ENCODE measurements at places on chromosomes 4 and X.

GRCh38 chrX:65744965-65745364 is 77.5 kb downstream of the MSN start:
- DNase-seq = peak; percentile 45

DNA sequence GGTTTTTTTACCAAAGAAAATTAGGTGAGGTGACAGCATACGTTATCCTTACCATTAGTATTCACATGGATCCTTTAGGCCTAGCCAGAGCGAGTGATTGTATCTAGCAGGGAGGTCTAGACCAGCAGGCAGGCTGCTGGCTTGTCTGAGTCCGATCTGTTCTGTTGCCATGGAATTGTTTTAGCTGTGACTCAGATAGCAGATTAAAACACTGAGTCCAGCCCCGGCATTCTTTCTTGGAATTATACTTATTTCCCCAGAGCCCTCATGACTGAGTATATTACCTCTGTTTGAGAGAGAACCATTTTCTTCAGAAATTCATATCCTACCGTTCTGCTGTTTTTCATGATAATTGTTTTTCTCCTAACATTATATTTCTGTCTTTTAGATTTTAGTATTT is 37.4 kb downstream of the OCRL start:
- DNase-seq = peak; percentile 55

- no peak for DNase-seq
Observed at GRCh38 chrX:19795307-19795706, 92.1 kb downstream of the SH3KBP1 start.

- no peak for DNase-seq
Observed at GRCh38 chrX:71170660-71171059, 26.0 kb downstream of the NLGN3 start.

DNA sequence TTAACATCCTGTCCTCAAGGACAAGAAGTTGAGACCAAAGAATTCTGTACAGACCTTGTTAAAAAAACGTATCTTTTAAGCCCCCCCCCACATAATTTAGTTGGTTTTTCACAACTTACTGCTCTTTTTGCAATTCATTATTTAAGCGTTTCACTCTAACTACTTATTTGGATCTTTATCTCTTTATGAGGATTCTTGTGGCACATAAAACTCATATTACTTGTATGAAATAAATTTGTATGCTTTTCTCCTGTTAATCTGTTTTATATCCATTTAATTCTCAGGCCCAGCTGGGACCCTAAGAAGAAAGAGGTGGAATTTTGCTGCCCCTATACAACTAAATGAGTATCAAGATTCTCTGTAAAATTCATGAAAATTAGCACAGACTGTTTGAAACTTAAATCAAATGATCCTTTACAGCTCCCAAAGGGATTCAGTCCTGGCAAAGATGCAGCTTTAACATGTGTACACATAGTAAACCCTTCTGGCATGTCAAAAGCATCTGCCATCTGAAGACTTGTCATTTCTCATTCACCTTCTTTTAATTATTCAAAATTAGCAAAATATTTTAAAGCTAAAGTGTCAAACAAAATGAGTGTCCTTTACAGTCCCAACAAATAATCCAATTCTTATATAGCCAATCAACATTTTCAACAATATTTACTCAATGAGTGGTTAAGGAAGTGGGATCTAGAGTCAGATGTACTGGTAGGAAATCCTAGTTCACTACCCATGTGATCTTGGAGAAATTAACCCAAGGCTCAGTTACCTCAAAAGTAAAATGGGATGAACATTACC is 17.7 kb downstream of the ARAP2 start:
- no peak for DNase-seq

- DNase-seq = no peak
Observed at GRCh38 chrX:106670631-106671030, 55.9 kb upstream of the RNF128 start.

GRCh38 chr4:84583876-84584380 is 1.0 kb downstream of the CDS1 start:
- DNase-seq = peak; percentile 49

DNA sequence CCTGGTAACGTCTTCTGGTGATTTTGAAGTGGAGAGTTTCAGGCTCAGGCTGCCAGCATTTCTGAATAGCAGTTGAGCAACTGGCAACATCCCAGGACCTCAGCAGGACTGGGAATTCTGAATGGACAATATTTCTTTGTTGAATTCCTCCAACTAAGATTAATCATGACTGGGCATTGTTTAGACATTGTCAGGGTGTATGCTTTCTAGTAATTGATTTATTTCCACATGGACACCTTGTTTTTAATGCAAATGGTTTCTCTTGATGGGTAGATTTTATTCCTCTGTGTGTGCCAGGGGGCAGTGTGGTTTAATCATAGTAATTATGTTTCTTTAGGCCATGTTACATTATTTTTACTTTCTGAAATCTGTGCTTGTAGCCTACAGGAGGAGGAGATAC is 1004.7 kb upstream of the LCORL start:
- DNase-seq = peak; percentile 15

- DNase-seq = no peak
Observed at GRCh38 chr4:74304095-74304625, 4.1 kb upstream of the EPGN start.

GRCh38 chr4:109301651-109302360 is 652 bp downstream of the COL25A1 start:
- no peak for DNase-seq

DNA sequence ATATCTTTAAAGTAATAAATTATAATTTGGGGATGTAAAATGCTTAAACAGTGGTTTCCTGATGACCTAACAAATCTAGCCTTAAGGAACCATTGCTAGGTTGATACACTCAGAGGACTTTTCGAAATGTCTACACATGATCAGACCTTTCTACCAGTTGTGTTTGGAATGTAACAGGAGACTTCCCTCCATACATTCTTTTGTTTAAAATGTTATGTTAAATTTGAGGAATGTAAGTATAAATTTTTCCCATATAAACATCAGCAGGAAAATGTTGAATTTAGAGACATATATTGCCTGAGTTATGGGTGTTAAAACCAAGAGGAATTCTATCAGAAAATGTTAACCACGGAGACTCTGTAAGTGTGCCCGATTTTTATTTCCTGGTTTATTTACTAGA is 190.6 kb upstream of the SPRY1 start:
- DNase-seq = no peak

GRCh38 chr4:147916351-147916750 is 184.5 kb downstream of the ARHGAP10 start:
- no peak for DNase-seq

- peak; percentile 7 for DNase-seq
Observed at GRCh38 chr4:109078724-109079123, 223.7 kb downstream of the COL25A1 start.

DNA sequence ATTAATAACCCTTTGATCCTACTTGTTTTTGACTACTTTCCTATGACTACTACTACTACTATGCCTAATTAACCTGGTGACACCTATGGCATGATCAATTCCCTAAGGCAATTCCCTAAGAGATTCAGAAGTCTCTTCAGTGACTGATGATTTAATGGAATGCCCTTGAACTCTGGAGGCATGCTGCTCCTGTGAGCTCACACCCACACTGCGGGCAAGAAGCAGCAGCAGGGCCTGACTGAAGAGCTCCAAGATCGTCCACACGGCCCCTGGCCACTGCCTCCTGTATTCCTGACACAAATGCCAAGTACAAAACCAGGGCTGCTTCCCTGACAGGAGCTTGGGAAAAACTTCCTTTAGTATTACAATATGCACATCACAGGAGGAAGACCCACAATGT is 74.2 kb upstream of the STS start:
- DNase-seq = no peak

All from foreskin keratinocyte (primary cell).